ENCODE measurements at places on chromosomes 4 and X.

GRCh38 chrX:114097427-114097826 lies 486.5 kb upstream of the HTR2C start:
- H3K4me3 ChIP-seq: no peak overlapping the region
- H3K36me3 ChIP-seq: no peaks in the 10 kb centered on the region
- no peak overlapping the region for H3K27ac ChIP-seq
- H3K4me1 ChIP-seq: no peaks in the 10 kb centered on the region

DNA sequence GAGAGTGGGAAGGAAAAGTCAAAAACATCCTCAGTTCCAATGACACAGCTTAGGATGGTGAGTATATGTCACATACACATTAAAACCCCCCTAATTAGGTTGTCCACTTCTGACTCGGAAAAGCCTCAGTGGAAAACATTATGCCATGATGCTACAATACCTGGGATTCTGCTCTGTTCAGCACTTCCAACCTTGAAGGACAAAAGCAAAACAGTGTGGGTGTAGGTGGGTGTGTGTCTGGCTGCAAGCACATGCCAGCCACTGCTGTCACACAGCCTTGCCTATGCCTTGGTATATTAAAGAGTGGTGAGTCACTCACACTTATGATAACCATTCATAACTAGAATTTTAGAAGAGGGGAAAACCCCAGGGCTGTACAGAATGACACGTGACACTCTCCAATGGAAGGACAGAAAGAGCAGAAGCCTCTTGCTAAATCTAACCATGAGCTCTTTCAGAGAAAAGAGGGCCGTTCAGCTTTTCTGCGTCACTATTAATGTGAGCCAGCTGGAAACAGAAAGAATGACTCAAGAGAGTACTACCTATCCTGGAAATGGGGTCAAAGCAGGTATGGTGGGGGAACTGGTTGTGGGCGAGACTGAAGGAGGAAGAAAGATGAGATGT lies 159.6 kb downstream of the TET2 start:
- H3K36me3 ChIP-seq: peaks cover 4% of the 10 kb centered on the region
- H3K27ac ChIP-seq: peak overlapping the region; percentile 40
- H3K27me3 ChIP-seq: no peaks in the 10 kb centered on the region
- peak overlapping the region; percentile 49 for H3K4me3 ChIP-seq
- DNase-seq: no peak
- H3K4me1 ChIP-seq: peaks cover 10% of the 10 kb centered on the region

DNA sequence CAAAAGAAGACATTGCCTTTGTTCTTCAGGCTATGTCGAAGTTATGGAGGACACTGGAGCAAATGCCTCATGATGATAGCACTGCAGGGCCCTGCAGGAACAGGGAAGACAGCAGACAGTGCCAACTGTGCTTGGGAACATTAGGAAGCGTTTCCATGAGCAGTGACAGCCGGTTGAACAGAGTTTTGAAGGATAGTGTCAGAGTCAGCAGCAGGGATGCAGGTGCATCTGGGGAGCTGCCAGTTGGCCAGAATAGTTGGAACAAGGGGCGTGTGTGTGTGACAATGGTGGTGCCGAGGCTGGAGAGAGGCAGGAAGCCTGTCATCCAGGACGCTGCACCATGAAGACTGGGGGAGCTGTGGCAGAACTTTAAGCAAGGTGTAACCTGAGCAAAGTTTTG lies 88.6 kb downstream of the SHROOM3 start:
- H3K4me1 ChIP-seq: peaks cover 1% of the 10 kb centered on the region
- DNase-seq: no peak
- no peak overlapping the region for H3K4me3 ChIP-seq

DNA sequence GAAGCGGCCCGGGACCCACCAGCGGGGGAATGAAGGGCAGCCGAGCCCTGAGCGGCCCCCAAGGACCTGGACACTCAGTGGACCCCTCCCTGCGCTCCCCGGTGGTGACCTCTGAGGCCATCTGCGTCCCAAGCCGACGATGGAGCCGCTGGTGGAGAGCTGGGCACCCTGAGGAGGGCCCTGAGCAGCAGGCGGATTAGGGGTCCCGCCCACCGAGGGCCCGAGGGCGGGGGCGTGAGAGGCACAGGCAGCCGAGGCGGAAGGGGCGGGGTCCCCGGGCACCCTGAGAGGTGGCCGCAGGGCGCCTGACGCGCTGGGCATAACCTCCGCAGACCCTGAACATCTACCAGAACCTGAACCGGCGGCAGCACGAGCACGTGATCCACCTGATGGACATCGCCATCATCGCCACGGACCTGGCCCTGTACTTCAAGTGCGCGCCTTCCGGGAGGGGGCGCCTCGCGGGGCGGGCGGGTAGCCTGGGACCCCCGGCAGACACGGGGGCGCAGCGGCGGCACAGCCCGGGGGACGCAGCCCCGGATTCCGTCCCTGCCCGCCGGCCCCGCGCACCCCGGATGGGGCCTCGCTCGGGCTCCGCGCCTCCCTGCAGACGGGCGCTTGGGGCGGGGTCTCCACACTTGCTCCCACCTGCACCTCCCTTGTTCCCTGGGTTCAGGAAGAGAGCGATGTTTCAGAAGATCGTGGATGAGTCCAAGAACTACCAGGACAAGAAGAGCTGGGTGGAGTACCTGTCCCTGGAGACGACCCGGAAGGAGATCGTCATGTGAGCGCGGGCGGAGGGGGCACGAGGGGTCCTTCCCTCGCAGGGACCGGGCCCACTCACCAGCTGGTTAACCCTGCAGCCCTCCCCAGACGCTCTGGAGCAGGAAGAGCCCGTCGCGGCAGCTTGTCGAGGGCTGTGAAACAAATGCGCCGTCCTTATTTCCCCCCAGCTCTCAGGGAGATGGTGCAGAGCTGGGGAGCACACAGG lies 10.3 kb downstream of the ATP5ME start:
- H3K36me3 ChIP-seq: peaks cover 19% of the 10 kb centered on the region
- H3K4me3 ChIP-seq: peak overlapping the region; percentile 86
- no peaks in the 10 kb centered on the region for H3K27me3 ChIP-seq
- peak overlapping the region; percentile 90 for H3K27ac ChIP-seq

GRCh38 chr4:100206850-100207249 lies 16.6 kb upstream of the DDIT4L start:
- no peak for DNase-seq
- no peaks in the 10 kb centered on the region for H3K36me3 ChIP-seq
- no peak overlapping the region for H3K4me3 ChIP-seq
- no peak overlapping the region for H3K27ac ChIP-seq

- H3K27ac ChIP-seq: no peak overlapping the region
- H3K4me1 ChIP-seq: peaks cover 40% of the 10 kb centered on the region
- H3K36me3 ChIP-seq: peaks cover 28% of the 10 kb centered on the region
- H3K27me3 ChIP-seq: no peaks in the 10 kb centered on the region
- no peak overlapping the region for H3K4me3 ChIP-seq
- no peak for DNase-seq
Observed at GRCh38 chr4:165328101-165328425, 594 bp downstream of the MSMO1 start.

GRCh38 chr4:78704981-78705683 lies 71.0 kb upstream of the BMP2K start:
- no peak overlapping the region for H3K4me3 ChIP-seq
- H3K4me1 ChIP-seq: no peaks in the 10 kb centered on the region
- H3K27ac ChIP-seq: no peak overlapping the region
- no peaks in the 10 kb centered on the region for H3K36me3 ChIP-seq
- H3K27me3 ChIP-seq: peaks cover 2% of the 10 kb centered on the region

DNA sequence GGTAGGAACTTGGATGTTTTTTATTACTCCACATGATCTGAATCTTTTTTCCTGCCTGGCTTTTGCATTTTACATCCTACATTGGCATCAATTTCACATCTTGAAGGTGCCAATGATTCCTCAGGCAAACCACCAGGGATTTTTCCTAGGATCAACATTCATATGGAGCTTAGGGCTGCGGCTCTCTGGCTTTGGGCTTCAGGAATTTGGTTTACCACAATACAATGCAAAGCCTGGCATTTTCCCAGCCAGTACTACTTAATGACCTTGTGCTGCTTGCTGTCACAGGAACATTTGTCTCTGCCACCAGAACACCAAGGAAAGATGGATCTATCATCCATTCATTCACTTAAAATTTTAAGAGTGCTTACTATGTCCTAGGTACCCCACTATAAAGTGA lies 180.7 kb downstream of the PDGFC start:
- no peak for DNase-seq
- H3K27me3 ChIP-seq: no peaks in the 10 kb centered on the region
- H3K4me3 ChIP-seq: no peak overlapping the region
- H3K36me3 ChIP-seq: no peaks in the 10 kb centered on the region

GRCh38 chr4:138595731-138596460 lies 353.7 kb upstream of the SLC7A11 start:
- H3K4me3 ChIP-seq: no peak overlapping the region
- H3K4me1 ChIP-seq: no peaks in the 10 kb centered on the region
- no peaks in the 10 kb centered on the region for H3K36me3 ChIP-seq
- H3K27ac ChIP-seq: no peak overlapping the region
- H3K27me3 ChIP-seq: no peaks in the 10 kb centered on the region

DNA sequence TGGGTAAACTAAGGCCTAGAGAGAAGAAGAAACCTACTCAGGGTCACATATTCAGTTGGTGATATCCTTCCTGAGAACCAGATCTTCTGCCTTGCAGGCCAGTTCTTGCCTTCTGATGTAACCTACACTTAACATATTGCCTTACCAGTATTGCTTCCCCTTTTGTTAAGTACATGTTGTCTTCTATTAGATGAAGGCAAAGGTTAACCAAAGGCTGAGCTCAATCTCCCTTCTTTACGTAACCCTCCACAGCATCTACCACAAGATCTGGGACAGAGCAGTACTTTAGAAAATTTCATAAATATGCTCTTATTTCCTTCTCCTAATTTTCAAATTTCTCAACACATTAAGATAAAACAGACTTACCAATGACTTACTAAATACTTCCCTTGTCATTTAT lies 474.4 kb downstream of the SH2D1A start:
- no peaks in the 10 kb centered on the region for H3K4me1 ChIP-seq
- H3K27me3 ChIP-seq: peaks cover 2% of the 10 kb centered on the region
- no peak overlapping the region for H3K27ac ChIP-seq
- H3K4me3 ChIP-seq: no peak overlapping the region
- H3K36me3 ChIP-seq: no peaks in the 10 kb centered on the region

- no peaks in the 10 kb centered on the region for H3K4me1 ChIP-seq
- peaks cover 2% of the 10 kb centered on the region for H3K27me3 ChIP-seq
- no peak overlapping the region for H3K27ac ChIP-seq
- no peak for DNase-seq
Observed at GRCh38 chr4:11805842-11806241, 377.1 kb upstream of the HS3ST1 start.

GRCh38 chrX:129512409-129512808 lies 10.9 kb downstream of the SMARCA1 start:
- H3K36me3 ChIP-seq: no peaks in the 10 kb centered on the region
- no peak for DNase-seq
- no peaks in the 10 kb centered on the region for H3K27me3 ChIP-seq
- no peak overlapping the region for H3K27ac ChIP-seq
- no peak overlapping the region for H3K4me3 ChIP-seq

GRCh38 chrX:99461223-99461622 lies 948.9 kb downstream of the PCDH19 start:
- H3K27me3 ChIP-seq: no peaks in the 10 kb centered on the region
- no peak overlapping the region for H3K4me3 ChIP-seq
- H3K27ac ChIP-seq: peak overlapping the region; percentile 70
- no peaks in the 10 kb centered on the region for H3K36me3 ChIP-seq
- H3K4me1 ChIP-seq: no peaks in the 10 kb centered on the region

GRCh38 chr4:129543299-129543698 lies 447.3 kb downstream of the C4orf33 start:
- no peak for DNase-seq
- no peaks in the 10 kb centered on the region for H3K27me3 ChIP-seq
- H3K27ac ChIP-seq: no peak overlapping the region
- H3K36me3 ChIP-seq: no peaks in the 10 kb centered on the region
- no peak overlapping the region for H3K4me3 ChIP-seq

DNA sequence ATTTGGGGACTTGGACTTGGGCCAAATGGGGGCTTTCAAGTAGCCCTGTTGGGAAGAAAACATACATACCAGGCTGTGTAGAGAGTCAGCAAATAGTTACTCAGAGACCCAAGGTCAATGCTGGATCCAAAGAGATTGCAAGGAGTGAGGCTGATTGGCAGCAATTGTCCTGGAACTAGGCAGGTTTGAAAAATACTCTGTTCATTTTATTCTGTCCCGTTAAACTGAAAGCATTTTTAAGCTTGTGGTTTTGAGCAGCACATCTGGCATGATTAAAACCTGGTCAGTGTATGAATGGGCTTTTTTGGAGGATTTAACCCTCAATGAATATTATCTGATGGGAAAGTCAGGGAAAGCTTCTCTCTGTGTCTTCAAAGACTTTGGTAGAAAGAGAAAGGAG lies 294.3 kb upstream of the BOD1L1 start:
- no peak for DNase-seq
- no peak overlapping the region for H3K27ac ChIP-seq
- no peaks in the 10 kb centered on the region for H3K4me1 ChIP-seq
- no peaks in the 10 kb centered on the region for H3K36me3 ChIP-seq
- no peak overlapping the region for H3K4me3 ChIP-seq

DNA sequence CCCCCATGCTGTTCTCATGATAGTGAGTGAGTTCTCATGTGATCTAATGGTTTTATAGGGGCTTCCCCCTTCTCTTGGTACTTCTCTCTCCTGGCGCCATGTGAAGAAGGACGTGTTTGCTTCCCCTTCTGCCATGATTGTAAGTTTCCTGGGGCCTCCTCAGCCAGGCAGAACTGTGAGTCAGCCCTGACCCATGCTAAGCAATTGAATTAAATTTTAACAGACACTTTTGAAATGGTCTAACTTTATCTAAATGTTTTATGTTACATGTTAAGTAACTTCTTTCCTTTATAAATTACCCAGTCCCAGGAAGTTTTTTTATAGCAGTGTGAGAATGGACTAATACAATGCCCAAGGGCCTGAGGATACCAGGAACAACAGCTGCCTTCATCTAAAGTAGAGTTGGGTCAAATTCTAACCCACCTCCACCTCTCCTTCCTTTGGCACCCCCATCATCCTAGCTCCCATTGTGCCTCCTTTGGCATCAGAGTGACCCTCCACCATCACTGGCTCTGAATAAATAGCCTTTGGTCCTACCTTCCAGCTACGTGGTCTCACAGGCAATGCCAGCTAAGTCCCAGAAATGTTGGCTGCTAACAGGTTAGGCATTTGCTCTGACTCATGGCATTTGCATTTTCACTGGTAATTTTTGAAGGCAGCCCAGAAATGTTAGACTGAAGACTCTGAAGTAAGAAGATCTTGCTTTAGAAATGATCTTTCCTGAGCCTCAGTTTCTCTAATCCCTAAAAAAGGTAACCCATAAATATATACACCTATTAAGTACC lies 182.1 kb downstream of the MOSPD2 start:
- no peaks in the 10 kb centered on the region for H3K4me1 ChIP-seq
- H3K4me3 ChIP-seq: no peak overlapping the region
- peaks cover 6% of the 10 kb centered on the region for H3K27me3 ChIP-seq
- H3K27ac ChIP-seq: no peak overlapping the region
- DNase-seq: no peak

DNA sequence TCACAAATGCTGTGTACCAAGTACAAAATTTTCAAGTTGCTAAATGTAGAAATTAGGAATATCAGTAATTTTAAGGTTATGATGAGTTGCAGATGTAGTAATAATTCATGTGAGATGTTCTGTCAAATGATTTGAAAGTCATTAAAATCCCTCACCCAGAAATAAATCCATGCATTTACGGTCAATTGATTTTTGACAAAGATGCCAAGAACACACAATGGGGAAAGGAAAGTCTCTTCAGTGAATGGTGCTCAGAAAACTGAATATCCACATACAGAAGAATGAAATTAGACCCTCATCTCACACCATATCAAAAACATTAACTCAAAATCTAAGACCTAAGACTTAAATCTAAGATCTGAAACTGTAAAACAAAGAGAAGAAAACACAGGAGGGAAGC lies 12.9 kb upstream of the BMPR1B start:
- peaks cover 4% of the 10 kb centered on the region for H3K27me3 ChIP-seq
- H3K27ac ChIP-seq: no peak overlapping the region
- no peaks in the 10 kb centered on the region for H3K36me3 ChIP-seq
- no peak for DNase-seq
- H3K4me1 ChIP-seq: no peaks in the 10 kb centered on the region
